ENCODE measurements at places on chromosomes 2 and 18. TPM values are rescaled to one million over a fixed set of nuclear protein-coding genes. Genes with fewer than 3 reads are reported as not detected.

Gene LAMA1
- total RNA-seq = not detected

Gene CBLN2
- not detected for total RNA-seq

Gene VSNL1
- not detected for total RNA-seq

Gene SLC35F5
- 39.6 TPM for total RNA-seq

Gene TBR1
- total RNA-seq = not detected

Gene IHH
- 0.09 TPM for total RNA-seq

Gene NYAP2
- not detected for total RNA-seq

Gene IL1R2
- total RNA-seq = 0.97 TPM

Gene GMCL1
- total RNA-seq = 29.2 TPM

DNA sequence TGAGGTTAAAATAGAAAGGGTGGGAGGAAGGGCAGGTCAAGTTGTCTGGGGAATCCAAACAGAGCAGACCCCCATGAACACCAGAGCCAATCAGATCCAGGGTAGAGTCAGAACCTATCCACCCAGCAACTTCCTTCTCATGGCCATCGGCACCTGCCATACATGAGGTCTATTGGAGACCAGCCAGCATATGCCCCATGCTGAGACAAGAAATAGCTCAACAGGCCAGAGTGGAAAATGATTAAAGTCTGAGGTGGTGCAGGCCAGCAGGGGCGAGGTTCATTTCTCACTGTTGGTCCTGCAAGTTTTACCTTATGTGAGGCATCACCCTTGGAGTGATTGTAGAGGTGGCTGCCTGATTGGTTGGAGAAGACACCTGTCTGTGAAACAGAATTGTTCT is 89.2 kb downstream of the LONRF2 start:
- DNase-seq = no peak

DNA sequence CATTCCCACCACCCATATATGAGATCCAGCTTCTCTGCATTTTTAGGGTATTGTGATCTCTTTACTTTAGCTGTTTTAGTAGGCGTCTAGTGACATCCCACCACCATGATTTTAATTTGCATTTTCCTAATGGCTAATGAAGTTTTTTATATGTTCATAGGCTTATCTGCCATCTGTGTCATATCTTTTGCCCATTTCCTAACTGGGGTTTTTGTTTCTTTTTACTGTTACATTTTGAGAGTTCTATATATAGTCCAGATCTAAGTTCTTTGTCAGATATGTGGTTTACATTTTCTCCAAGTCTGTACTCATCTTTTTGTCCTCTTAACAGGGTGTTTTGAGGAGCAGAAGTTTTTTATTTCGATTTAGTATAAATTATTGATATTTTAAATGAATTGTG is 39.6 kb downstream of the PTPN2 start:
- no peak for DNase-seq

DNA sequence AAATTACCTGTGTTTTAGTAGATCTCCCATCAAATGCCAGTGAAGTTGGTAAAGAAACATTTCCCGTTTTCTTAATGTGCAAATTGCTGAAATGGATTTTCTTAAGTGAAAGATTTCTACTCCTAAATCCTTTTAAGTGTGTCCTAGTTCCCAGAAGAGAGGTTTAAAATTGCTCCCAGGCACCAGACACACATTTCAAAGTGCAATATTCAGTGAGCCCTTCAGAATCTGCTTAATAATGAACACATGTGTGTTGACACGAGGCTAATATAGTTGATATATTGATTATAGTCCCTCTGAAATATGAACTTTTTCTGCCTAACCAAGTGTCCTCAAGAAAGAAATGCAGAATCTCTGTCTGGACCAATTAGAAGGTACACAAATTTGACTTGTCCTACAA is 861.7 kb upstream of the CNTNAP5 start:
- DNase-seq = no peak

- no peak for DNase-seq
Observed at GRCh38 chr2:157722580-157723234, 94.0 kb upstream of the ACVR1C start.

- DNase-seq = no peak
Observed at GRCh38 chr2:14944562-14945346, 312.2 kb downstream of the LRATD1 start.

GRCh38 chr2:191521608-191522208 is 156.2 kb upstream of the NABP1 start:
- DNase-seq = no peak

GRCh38 chr18:63534615-63535014 is 7.6 kb upstream of the SERPINB12 start:
- no peak for DNase-seq

GRCh38 chr2:199932312-199932855 is 21.3 kb downstream of the C2orf69 start:
- DNase-seq = no peak

GRCh38 chr2:44918095-44918775 is 23.3 kb upstream of the SIX3 start:
- DNase-seq = no peak

- DNase-seq = no peak
Observed at GRCh38 chr2:66753660-66754059, 318.7 kb downstream of the MEIS1 start.

- no peak for DNase-seq
Observed at GRCh38 chr2:217611626-217612127, 391.1 kb downstream of the TNS1 start.

GRCh38 chr2:25032094-25032493 is 9.8 kb upstream of the EFR3B start:
- no peak for DNase-seq

- DNase-seq = no peak
Observed at GRCh38 chr2:222797261-222797660, 63.6 kb upstream of the ACSL3 start.

- DNase-seq = no peak
Observed at GRCh38 chr18:9435041-9435440, 40.3 kb upstream of the RALBP1 start.

GRCh38 chr2:216188956-216189355 is 79.8 kb downstream of the XRCC5 start:
- no peak for DNase-seq

All from activated T-helper 2 cell treated with anti-CD3 and anti-CD28 coated beads, Interferon-gamma antibody, Interleukin-2, Interleukin-4, amounts not matched to agents 10 μg/mL and 5 μg/mL and 100 μg/mL, durations not matched to agents 14 hours and 24 hours and 36 hours (primary cell).